ENCODE measurements at places on chromosomes 16 and 17.
A peak's percentile ranks its signal among the peaks of the same experiment; 100 is the strongest.

DNA sequence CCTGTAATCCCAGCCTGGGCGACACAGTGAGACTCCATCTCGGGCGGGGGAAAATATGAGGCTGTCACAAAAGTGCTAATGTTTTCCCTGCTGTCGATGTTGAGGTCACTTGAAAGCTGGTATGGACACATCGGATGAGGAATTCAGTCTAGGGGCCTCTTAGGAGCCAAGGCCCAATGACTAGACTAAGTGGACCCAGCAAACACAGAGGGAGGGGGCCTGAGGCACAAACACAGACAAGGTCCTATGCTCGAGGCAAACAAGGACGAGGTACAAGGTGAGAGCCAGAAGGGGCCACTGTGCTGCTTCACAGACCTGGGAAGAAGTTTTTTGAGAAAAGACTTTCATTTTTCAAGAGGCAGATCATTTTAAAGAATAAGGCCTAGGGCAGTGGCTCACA lies 15.2 kb downstream of the TRAP1 start:
- no peak for DNase-seq

GRCh38 chr17:4499431-4500190 lies 930 bp downstream of the SPNS2 start:
- DNase-seq = no peak

DNA sequence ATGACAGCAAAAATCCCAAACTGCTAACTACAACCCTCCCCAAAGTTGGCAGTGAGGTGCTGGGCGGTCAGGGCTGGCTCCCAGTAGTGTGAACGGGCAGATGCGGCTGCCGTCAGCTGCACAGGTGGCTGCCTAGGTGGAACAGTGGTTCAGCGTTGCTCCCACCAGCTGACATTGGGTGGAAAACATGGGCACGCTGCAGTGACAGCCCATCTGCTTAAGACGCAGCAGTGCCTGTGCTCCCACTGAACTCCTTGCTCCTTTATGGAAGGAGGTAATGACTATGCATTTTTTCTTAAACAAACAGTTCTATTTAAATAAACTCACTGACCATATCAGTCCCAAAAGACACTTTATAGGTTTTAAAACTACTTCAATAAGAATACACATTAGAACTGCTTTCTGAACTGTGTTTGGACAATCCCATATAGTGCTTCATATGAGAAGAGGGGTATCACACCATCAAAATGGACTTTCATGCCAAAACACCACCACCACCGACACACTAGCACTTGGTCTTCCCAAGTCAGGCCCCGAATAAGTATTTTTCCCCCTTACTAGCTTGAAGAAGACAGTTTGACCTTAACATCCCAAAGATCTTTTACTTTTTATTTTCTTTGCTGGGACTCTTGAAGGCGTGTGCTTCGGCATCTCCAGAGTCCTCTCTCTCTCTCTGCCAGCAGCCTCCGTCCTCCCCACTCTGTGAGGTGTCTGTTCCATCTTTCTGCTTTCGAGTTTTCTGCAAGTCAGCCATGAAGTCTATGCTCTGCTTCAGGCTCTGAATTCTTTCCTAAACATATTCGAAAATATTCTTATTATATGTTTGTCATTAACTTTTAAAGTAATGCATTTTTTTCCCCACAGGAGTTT lies 34.4 kb downstream of the BRD7 start:
- no peak for DNase-seq

GRCh38 chr17:2094891-2095535 lies 40.1 kb downstream of the HIC1 start:
- DNase-seq = no peak

DNA sequence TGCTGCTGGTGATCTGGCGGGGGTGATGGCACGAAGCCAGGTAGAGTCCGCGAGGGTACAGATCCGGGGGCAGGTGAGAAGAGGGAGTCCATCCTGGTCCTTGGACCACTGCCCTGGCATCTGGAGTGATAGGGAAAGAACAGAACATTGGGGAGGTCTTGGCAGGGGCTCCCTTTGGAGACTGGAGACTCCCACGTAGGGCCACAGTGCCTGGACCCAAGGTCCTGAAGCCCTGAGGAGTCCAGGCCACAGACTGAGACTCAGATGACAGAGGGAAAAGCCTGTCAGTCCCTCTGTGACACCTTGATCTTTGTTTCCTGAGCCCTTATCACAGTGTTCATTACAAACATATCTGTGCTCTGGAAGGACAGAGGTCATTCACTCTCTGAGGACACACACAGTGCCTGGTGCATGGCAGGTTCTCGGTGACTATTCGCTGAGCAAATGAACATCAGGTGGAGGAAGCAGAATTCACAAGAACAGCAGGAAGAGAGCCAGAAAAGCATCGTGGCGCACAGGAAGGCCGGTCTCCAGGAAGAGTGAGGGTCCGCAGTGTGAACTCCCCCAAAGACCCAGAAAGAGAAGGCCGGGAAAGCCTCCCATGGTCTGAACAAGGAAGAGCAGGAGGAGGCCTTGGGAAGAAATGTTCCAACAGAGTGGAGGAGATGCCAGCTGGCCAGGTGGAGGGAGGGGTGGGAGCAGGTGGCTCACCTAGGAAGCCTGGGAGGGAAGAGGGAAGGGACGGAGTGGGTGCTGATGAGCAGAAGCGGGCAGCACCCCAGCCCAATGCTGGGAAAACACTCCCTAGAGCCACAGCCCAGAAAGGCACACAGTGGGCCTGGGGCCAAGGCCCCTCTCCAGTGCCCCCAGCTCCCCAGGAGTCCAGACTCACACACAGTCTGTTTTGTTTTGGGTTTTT lies 20.5 kb downstream of the PEMT start:
- DNase-seq = no peak

- no peak for DNase-seq
These were observed 20.8 kb downstream of the GOSR2 start for GRCh38 chr17:46943501-46944393.

DNA sequence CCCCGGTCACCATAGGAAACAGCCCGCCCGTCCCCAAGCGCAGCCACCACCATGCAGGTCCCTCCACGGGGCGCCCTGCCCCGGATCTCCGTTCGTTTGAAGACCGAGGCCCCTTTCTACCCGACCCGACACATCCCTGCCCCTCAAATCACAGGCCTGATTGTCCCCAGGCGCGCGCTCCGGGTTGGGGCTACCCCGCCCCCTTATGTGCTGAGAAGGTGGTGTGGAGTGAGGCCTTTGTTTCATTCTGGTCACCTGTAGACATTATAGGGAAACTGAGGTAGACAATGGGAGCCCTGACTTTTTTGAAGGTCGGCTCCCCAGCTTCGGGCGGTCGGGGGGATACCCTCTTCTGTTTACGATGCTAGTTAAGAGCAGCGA lies 763 bp upstream of the ACTG1 start:
- DNase-seq = peak; percentile 75

DNA sequence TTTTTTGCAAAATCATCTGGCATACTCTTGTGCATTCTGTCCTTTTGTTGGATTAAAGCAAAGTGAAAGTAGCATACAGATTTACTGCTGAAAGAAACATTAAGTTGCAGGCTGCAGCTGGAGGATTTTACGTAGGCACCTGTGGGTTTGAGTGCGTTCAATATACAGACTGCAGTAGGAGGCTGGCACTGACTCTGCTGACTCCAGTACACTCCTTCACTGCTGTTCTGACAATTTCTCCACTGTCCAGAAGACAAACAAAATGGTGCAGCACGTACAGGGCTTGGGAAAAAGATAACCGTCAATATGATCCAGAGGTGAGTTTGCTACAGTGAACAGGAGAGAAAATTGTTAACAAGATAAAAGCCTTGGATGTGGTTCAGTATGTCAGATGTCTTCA lies 73.3 kb downstream of the TANC2 start:
- no peak for DNase-seq

GRCh38 chr17:46898364-46898763 lies 24.6 kb upstream of the GOSR2 start:
- DNase-seq = no peak

GRCh38 chr16:87723226-87723623 lies 42.6 kb downstream of the KLHDC4 start:
- no peak for DNase-seq

GRCh38 chr16:66383551-66383950 lies 17.1 kb downstream of the CDH5 start:
- no peak for DNase-seq

DNA sequence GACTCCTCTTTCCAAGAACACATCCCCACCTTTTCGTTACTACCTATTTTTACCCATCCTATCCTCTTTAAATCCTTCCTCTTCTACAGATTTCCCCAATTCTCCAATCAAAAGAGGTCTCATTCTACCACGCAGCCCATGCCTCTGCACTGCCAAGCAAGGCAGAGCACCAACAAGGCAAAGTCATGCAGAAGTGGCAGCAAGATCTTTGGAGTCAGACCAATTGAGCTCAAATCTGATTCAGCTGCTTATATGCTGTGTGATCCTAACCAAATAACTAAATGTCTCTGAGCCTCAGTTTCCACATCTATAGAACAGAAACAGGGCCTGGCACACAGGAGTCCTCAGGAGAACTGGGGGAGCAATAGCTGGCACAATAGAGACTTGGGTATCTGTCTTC lies 41.0 kb downstream of the TOM1L2 start:
- no peak for DNase-seq

DNA sequence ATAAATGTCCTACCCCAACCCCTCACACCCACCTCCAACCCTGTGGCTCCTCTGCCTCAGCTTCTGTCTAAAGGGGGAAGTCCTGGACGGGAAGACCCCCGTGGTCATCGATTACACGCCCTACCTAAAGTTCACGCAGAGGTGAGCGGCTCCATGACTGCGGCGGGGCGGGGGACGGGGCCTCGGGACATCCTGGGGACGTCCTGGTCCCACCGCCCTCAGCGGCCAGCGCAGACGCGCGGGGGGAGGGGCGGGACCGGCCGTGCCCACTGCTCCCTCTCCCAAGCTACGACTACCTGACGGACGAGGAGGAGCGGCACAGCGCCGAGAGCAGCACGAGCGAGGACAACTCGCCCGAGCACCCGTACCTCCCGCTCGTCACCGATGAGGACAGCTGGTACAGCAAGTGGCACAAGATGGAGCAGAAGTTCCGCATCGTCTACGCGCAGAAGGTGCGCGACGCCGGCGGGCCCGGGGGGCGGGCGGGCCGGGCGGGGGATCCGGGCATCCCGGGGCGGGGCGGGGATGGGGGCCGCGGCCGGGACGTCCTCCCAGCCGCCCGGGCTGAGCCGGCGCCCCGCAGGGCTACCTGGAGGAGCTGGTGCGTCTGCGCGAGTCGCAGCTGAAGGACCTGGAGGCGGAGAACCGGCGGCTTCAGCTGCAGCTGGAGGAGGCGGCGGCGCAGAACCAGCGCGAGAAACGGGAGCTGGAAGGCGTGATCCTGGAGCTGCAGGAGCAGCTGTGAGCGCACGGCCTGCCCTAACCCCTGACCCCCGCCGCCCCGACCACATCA lies 6.7 kb downstream of the RUNDC3A start:
- DNase-seq = no peak
